ENCODE measurements at places on chromosomes 7 and 10.

DNA sequence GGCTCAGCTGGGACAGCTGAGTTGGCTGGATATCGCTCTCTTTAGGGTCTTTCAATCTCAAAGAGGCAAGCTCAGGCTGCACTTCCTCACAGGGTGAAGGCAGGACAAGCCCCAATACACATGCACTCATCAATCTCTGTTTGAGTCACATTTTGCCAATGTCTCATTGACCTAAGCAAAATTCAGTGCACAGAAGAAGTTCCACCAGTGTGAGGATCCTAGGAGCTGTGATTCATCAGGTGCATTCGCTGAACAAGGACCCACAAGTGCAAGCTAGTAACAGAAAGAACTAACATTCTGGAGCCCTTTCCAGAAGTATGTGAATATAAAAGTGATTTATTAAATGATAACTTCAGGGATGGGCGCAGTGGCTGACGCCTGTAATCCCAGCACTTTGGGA, 477.2 kb downstream of the GPAM start:
- no peak for DNase-seq

GRCh38 chr7:105278973-105279687, 109.6 kb downstream of the SRPK2 start:
- no peak for DNase-seq

DNA sequence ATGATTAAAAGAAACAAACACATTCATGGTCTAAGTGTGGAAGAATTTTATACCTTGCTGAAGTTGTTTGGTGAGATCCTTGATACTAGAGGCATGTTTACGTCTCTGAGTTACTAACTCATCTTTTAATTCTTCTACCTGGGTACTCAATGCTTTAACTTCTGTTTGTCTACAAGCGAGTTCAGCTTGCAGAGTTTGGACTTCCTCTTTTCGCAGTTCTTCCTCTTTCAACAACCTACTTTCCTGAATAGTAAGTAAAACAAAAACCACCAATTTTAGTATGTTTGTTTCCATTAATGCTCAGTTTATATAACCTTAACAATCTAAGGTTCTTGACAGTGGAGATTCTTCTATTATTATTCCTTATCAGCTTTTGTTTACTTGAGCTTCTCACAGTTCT, 42.9 kb downstream of the CCDC186 start:
- no peak for DNase-seq

DNA sequence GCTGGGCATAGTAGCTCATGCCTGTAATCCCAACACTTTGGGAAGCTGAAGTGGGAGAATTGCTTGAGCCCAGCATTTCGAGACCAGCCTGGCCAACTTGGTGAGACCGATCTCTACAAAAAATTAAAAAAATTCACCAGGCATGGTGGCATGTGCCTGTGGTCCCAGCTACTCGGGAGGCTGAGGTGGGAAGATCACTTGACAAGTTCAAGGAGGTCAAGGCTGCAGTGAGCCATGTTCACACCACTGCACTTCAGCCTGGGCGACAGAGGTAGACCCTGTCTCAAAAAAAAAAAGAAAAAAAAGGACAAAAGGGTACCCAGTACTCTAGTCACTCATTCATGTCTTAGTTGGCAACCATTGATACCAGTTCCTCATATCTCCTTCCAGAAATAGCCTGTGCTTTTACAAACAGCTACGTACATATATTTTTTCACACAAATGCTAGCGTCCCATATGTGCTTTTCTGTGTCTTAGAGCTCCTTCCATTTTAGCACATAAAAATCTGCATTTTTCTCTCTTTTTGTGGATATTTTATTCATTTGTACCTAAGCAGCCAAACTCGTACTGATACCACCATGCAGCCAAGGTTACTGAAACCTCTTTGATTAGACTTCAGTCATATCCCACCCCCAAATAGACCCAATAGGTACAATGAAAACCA, 5.5 kb downstream of the ABCC2 start:
- DNase-seq: no peak

DNA sequence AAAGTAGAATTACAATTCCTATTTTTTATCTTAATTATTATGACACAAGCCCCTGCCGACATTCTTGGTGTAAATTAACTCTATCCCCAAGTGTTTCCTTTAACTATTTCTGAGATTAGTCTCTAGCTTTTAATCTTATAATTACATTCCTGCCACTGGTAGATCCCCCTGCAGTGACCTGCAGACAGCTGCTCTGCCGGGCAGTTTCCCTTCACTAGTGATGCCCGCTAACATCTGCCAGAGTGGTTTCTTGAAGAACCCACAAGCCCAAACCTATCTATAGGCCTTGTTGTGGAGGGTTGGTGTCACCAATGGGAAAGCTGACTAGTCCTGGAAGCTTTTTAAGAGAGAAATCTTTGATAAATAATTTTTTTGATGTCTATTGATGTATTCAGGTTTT, 50.0 kb downstream of the ADAM22 start:
- DNase-seq: no peak

GRCh38 chr7:12296051-12296570, 85.0 kb downstream of the TMEM106B start:
- no peak for DNase-seq

- DNase-seq: no peak
These were observed 94.3 kb downstream of the AUTS2 start for GRCh38 chr7:69692611-69693010.

GRCh38 chr7:92586403-92586802, 3.8 kb downstream of the FAM133B start:
- no peak for DNase-seq

GRCh38 chr7:30136743-30137485, 2.1 kb downstream of the MTURN start:
- DNase-seq: no peak

DNA sequence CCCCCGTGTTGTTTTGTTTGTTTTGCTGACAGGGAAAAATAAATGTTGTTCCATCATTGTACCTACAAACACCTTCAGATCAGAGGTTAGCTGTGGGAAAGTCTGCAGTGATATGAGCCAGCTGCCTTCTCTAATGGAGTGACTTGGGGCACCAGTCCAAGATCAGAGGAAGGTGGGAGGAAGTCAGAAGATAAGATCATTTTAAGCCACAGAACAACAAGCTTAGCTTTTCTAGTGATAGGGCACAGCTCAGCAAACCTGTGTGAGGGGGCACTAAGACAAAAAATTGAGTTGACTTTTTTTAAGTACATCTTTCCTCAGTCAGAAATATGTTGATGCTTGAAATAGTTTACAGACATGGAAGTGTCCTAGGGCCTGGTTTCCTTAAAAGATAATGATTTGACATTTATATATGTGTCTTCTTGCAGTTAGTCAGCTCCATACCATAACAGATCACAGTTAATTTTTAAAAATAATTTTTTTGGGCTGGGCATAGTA, 240.3 kb upstream of the KAT6B start:
- DNase-seq: peak; percentile 16

- no peak for DNase-seq
These were observed 16.5 kb upstream of the BNIP3 start for GRCh38 chr10:131998050-131998844.

DNA sequence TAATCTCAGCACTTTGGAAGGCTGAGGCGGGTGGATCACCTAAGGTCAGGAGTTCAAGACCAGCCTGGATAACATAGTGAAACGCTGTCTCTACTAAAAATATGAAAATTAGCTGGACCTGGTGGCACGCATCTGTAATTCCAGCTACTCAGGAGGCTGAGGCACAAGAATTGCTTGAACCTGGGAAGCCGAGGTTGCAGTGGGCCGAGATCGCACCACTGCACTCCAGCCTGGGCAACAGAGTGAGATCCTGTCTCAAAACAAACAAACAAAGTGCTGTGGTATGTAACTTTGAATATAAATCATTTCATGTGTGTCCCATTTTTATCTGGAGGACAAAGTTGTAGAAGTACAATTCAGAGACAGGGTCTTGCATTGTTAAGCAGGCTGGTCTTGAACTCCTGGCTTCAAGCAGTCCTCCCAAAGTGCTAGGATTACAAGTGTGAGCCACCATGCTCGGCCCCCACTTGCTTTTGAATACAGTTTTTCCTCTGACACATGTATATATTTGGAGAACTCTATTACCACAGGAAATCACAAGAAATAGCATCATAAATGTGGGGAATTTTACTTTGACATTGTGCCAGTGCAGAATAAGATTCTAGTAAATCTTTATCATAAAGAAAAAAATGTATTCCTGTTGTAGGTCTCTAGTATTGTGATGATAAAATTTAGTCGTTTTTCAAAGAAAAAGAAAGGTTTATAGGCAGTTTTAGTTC, 32.6 kb downstream of the PTPN12 start:
- no peak for DNase-seq

DNA sequence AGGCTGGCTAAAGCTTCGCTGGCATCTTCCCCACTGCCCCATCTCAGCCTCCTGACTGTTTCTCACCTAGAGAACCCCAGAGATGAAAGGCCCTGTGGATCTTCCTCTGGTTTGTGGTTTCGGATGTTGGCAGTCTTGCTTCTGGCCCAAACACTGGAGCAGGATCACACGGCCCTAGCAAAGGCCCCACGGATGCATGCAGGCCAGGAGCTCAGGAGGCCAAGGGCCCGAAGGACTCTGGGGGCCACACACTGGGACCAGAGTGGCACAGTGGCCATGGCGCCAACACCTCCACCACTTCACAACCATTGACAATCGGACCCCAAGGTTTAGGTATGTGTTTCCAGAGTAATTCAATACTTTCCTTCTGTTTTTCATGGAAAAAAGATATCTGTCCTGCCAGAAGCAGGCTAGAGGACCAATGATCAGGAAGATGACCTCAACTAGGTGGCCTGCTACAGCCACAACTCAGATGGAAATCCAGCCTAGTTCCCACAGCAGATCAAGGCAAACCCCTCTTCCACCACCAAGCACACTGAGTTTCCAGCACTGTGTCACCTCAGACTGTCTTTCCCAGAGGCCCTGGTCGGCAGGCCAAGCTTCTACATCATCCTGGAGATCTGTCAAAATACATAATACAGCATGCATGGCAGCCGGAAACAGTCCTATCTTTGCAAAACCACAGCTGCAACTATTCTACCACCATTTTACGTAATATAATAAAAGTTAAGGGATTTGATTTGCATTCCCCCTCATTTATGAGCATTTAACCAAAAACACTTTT, 53.0 kb downstream of the CTBP2 start:
- no peak for DNase-seq

- peak; percentile 27 for DNase-seq
These were observed 149.2 kb downstream of the REEP3 start for GRCh38 chr10:63670291-63670898.

GRCh38 chr7:134599371-134599770, 47.3 kb upstream of the BPGM start:
- DNase-seq: no peak

DNA sequence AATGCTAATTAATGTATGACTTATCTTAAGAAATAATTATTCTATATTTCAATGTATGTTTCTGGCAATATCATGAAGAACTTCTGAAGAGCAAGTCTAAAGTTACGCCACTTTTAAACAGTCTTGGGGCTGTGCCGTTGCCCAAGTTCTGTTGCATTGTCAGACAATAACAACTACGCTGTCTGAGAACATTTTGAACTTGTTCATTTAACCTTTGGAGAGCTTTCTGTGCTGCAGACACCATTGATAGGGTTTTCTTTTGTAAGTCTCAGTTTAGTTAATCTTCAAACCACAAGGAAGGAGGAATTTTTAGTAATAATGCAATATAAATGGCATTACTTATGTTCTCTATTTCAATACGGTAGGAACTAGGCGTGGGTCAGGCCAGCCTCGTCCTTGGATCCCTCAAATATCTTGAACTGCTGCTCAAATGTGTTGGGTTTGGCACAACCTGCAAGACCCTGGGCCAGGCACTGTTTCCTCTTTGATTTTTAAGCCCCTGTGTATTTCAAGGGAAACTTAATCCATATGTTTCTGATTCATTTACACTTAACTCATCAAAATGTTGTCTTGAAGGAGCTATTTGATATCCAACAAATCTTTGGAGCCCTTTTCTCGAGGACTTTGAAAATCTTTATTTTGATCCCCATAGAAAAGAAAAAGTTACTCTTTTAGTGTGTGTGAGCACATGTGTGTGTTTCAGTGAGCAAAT, 215.5 kb downstream of the INHBA start:
- DNase-seq: no peak

GRCh38 chr7:116800594-116800993, 61.8 kb upstream of the CAPZA2 start:
- DNase-seq: no peak

DNA sequence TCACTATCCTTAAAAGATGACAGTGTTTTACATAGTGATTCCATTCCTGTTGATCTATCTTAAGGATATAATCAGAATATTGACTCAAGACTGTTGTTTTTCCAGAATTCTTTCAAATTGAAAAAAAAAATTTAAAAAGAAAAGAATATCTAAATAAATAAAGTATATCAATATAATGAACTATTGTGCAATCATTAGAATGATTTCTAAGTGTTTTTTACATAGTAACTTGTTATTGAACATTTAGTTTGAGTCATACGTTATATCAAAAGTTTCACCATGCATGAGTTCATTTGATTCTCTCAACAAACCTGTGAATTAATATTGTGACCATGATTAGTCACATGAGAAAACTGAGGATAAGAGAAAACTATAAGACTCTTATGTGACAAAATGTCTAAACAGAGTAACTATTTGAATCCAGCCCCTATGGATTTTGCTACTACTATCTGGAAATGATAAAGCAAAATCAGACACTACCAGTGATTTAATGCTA, 46.1 kb downstream of the KLF6 start:
- DNase-seq: no peak

DNA sequence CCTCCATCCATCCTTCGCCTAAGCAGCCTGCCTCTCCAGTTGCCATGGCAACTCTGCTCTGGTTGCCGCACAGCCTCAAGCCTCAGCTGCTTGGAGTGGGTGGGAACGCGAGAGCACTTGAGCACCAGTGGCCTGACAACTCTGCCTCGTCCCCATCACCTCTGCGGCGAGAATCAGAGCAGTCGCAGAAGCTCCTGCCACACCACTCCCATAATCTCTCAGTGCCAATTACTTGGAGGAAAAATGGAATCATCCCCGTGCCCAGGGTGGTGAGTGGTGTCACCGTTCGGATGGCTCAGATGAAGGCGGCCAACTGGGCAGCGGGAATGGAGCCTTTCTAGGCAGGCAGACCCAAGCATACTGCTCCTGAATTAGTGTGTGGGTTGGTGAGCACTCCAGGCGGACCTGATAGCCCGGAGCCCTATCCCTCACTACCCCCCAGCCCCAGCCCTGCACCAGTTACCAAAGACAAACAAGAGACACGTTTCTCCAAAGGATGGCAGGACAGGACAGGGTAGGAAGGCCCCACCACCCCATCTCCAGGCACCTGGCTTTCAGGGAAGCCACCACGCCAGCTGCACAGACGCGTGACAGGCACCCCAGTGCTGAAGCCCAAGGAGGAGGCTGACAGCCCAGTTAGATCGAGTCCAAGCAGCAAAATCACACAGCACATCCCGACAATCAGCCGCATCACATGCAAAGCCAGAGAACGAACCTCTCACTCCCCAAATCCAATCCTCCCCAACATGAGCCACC, 335.4 kb downstream of the PTPRN2 start:
- DNase-seq: no peak
